ENCODE measurements at places on chromosomes 16 and 17.

DNA sequence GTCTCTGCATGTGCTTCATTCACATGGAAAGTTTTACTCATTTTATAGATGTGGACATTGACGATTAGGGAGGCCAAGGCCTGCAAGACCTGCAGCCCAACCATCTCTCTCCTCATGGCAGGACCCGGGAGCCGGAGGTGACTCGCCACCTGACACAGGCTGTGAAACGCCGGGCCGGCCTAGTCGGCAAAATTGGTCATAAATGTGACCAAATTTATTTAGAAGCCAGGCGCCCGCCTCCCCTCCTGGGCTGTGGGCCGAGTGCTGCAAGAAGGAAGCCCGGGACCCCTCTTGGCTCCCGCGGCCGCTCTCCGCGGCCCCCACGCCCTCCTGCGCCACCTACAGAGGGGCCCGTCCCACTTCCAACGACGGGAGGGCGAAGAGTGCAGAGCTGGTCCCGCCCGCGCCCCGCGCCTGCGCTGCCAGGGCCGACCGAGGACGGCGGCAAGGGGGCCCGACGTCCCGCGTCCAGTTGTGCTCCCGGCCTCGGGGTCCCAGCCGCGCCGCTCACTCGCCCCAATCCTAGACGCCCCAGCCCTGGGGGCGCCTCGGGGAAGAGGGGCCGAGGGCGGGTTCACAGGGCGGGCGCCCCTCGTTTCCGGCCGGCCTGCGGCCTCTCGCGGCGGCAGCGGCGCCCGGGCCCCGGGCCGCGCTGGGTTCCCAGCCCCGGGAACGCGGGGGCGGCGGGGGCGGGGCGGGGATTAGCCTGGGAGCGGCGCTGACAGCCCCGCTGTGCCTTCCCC is 47.5 kb downstream of the WNT3 start:
- DNase-seq: no peak

GRCh38 chr17:12545877-12546513 is 119.7 kb upstream of the MYOCD start:
- no peak for DNase-seq

DNA sequence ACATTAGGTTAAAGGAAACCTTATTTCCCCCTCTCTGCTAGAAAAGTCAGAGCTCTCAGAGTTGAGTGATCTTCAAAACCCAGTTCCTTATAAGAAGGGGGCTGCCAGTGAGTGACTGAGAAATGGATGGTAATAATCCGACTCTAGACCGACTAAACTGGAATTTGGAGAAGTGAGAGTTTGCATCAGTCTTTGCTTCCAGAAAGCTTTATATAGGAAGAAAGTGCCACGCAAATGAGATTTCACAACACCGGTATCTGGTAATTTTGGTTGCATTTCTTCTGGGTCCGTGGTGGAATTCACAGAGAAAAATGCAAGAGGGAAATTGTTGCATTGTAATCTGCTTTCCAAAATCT is 271.4 kb downstream of the MAF start:
- no peak for DNase-seq

GRCh38 chr17:51214920-51215319 is 44.9 kb downstream of the MBTD1 start:
- DNase-seq: no peak

DNA sequence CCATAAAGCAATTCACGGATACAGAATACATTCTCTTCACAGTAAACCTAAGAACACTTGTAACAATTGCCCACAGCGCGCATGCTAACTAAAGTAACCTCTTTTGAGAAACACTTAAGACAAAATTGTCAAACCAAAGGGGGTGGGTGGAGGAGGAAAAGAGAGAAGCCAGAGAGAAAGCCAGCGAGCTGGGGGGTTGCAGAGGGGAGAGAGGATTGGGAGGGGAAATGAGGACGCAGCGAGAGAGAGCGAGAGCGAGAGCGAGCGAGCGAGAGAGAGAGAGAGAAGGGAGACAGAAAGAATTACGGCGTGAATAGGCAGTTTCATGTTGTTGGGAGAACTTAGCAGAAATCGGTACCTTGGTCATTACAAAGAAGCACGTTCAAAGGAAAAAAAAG is 1.6 kb upstream of the HOXB7 start:
- DNase-seq: no peak

DNA sequence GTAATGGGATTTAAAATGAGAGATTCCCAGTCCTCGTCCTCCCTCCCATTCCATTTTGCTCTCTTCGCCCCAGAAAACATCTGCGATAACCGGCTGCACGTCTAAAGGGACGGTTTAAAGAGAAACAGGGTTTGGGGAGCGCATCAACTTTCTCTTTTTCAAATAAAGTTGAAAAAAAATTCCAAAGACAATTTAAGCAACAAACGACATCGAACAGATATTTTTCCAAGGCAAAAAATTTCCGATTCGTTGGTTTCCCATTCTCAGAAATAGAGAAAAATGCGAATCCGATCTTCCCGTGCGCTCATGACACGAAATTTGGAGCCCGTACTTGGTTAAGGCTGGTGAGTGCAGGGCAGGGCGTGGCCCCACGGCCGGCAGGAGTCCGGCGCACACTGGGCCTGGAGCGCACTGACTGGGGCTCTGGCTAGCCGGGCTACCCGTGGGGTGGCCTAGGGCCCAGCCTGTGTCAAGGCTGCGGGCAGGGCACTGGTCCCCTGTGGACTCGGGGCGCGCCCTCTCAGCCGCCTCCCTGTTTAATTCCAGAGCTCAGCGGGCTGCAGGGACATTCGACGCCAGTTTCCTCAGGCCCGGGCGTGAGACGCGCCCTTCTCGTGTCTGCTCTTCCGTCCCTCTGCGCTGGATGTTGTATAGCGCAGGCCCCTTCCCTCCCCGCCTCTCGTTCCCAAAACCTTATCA is 17.9 kb upstream of the ZFHX3 start:
- no peak for DNase-seq

GRCh38 chr16:901149-901548 is 69.6 kb downstream of the LMF1 start:
- no peak for DNase-seq

GRCh38 chr17:68349157-68349556 is 57.9 kb downstream of the ARSG start:
- no peak for DNase-seq

DNA sequence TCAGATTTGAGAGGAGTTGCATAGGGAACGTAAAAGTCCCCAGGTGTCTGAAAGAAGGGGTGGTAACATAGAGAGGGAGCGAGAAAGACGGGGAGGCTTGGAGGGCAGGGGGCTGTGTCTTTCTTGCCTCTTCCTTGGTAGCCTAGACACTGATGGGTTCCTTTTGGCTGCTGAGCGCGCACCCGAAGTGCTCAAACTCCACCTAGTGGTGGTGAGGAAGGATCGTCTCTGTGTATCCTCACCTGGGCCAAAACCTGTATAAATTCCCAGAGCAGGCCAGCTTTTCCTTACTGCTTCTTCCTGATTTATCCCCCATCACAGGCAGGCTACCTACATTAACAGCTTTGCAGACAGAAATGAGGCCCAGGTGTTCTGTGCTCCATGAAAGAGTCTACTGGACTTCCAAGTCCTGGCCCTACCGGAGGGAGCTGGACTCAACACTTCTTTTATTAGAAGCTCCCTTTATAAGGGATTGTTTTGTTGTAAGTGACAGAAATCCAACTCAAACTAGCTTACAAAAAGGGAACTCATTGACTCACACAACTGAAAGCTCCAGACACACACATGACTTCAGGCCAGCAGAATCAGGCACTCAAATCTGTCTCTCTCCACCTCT is 5.5 kb upstream of the SLC25A35 start:
- DNase-seq: peak; percentile 45

DNA sequence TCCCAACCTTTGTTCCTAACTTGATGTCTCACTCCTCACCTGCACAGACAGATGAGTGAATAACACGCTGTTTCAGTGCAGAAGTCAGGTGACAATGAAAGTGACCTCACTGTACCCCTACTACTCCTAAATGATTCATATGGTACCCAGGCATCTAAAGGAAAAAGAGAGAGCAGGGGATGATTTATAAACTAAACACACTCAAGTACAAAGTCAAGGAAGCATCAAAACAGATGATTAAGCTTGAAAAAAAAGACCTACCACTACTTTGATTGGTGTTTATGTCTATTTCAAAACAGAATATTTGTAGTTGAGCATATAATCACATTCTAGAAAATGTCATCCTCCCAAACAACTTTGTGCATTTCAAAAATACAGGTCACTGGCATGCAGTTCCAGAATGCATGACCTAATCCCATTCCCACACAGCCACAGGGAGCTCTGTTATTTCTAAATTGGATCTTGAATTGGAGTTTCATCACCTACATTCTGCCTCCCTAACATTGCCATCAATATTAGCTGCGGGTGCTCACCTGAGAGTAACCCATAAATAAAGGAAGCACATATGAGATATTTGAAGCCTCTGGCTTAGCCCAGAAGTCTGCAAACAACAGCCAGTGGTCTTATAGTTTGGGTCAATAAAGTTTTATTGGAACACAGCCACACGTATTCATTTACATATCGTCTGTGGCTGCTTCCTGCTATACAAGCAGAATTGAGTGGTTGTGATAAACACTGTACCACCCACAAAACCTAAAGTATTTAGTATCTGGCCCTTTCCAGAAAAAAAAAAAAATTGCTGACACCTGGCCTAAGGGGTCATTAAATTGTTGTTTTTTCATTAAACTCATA is 14.0 kb downstream of the HS3ST3A1 start:
- DNase-seq: no peak

DNA sequence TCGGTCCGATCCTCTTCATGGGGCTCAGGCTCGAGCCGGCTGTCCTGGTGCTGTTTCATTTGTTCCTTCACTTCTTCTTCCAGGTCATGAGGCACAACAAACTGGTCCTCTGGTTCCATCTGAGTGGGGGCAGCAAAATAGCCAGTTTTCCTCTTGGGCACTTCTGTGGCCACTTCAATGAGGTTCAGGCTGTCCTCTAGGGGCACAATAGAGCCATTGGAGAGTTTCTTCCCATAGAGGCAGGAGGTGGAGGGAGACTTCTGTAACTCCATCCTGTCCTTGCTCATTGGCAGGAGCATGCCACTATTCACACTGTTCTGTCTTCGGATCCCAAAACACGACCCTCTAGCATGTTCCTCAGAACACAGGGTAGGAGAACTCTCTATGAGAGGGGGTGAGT is 22.9 kb downstream of the MARVELD3 start:
- no peak for DNase-seq

DNA sequence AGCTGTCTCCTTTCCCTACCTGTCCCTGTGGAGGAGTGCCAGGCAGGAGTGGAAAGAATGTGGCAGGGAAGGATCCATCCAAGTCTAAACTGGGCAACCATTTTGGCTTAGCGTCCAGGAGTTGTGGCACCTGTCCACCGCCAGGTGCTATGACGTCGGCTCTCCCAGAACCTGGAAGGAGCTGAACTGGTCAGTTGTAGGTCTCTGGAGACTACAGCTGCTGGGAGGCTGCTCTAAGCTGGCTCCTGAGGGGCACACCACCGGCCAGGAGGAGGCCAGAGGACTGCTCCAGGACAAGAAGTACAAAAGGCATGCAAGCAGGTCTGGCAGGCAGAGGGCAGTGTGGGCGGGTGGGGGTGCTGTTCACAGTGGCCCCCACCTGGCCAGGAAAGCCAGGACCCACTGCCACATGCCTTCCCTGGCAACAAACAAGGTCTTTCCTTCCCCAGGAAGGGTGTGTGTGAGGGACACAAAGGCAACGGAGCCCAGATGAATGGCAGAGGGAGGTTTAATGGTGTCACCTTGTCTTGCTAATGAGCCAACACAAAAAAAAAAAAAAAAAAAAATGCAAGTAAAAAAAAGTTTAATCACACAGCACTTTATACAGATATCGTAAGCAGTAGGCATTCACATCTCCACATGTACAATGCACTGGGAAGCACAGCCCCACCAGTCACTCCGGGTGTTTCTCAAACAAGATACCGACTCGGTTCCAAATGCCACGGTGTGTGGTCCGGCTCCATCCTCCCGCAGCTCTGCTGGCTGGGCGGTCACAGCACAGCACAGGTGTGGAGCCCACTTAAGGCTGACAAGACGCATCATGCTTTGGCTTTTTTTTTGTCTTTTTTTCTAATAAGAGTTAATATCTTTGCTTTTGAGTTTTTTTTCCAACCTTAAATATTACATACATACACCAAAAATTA is 4.8 kb downstream of the SPHK1 start:
- no peak for DNase-seq

DNA sequence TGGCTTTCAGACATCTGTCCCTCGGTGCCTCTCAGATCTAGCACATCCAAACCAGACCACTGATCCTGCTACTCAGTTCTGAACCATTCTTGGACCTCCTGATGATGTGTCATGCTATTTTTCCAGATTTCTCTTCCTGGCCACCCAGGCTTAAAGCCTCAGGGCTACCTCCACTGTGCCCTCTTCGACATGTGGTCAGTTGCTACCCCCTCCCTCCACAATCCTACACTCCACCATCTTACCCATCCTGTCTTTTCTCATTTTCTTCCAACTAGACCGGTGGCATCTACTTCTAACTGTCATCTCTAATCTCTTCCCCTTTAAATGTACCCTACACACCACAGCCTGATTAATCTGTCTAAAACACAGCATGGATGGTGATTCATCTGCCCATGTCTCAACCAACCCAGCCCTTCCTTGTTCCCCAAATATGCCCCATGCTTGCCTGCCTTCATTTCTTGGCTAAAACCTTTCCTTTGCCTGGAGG is 478.6 kb downstream of the SLC39A11 start:
- no peak for DNase-seq

- DNase-seq: no peak
These were observed 277.2 kb upstream of the CCL2 start for GRCh38 chr17:33977729-33978514.

GRCh38 chr16:75378616-75379015 is 54.7 kb downstream of the CFDP1 start:
- no peak for DNase-seq

GRCh38 chr16:58365623-58366022 is 26.6 kb upstream of the GINS3 start:
- no peak for DNase-seq

- DNase-seq: no peak
These were observed 4.7 kb downstream of the CHD3 start for GRCh38 chr17:7893187-7893880.

GRCh38 chr16:86854058-86854621 is 275.8 kb downstream of the FOXL1 start:
- no peak for DNase-seq
